ENCODE measurements at places on chromosomes 11 and 22.

DNA sequence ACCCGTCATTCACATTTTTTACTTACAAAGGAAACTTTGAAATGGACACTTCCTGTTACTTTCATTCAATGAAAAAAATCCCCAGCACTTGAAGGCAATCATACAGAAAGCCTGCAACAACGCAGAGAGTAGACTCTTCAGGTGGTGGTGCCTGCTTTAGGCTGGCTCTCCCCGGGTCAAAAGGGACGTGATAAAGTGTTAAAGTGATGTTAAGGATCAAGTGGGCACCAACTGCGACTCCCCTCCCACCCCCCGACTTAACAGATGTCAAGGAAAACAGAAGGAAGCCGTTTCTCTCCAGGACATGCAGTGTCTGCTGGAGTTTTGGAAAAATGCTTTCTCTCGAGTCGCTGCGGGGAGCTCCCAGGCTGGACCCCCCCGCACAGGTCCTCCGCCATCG is 414 bp upstream of the PNPLA3 start:
- DNase-seq: no peak

DNA sequence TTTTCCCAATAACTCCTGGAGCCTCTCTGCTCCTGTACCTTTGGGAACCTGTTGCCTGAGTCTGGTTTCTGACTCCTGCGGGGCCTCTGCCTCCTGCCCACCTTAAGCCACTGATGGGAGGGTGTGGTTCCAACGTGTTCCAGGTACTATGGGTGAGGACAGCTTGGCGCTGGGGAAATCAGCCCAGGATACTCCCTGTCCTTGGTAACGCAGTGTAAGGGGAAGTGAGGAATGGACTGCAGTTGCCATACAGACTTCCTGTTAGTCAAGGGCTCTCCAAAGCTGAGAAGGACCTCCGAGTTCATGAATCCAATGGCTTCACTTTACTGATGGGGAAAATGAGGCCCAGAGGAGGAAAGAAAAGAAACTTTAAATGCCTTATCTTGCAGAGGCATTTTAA is 1.2 kb upstream of the MARK2 start:
- no peak for DNase-seq

DNA sequence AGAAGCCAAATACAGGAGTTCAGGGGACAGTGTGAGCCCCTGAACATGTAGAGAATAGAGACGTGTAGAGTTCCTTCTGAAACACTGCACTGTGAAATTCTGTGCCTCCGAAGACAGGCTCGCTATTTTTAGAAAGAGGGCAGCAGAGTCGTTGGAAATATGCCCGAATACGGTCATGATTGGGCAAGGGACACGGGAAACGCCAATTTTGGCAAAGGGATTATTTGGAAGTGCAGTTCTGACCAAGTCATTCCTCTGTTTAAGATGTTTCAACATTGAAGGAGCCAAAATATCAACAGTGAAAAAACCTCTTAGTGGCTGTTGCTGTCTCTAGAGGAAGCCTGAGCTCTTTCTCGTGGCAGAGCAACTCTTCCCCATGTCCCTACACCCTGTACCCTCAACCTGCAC is 9.5 kb upstream of the CBX6 start:
- DNase-seq: no peak

DNA sequence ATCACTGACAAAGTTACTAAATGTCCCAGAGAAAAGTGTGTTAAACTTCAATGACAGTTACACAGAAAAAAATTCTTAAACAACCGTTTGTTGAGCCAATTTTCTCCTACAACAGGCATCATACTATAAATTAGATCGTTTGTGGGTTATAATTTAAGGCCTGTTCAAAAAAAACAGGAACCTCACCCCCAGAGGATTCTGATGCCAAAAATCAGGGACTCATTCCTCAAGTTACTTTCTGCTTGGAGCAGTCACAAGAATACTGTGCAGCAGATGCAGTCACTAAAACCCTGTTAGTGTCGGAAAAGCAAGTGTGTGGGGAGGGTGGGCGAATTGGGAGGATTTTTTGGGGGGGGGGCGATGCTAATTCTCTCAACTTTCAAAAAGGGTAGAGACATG is 657 bp downstream of the CWC15 start:
- DNase-seq: no peak

- peak; percentile 16 for DNase-seq
These were observed 51.9 kb upstream of the USP47 start for GRCh38 chr11:11789735-11790369.

- peak; percentile 61 for DNase-seq
These were observed 12.9 kb upstream of the SYTL2 start for GRCh38 chr11:85823816-85824215.

DNA sequence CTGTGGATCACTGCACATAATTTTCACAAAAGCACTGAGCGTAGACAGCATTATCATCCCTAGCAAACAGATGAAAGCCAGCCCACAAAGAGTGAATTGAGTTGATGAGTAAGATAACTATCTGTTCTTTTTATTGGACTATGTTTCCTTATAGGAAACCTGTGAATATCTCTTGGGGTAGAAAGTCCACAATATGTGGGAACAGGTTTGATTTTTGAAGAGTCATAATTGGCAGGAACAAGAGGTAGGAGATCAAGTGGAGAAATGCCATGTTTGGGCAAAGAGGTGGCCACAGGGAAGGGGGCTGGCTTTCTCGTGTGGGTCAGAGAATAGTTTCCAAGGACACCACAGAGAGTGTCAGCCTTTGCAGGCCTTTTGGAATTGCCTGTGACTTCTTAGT is 23.9 kb downstream of the OR51E2 start:
- no peak for DNase-seq

DNA sequence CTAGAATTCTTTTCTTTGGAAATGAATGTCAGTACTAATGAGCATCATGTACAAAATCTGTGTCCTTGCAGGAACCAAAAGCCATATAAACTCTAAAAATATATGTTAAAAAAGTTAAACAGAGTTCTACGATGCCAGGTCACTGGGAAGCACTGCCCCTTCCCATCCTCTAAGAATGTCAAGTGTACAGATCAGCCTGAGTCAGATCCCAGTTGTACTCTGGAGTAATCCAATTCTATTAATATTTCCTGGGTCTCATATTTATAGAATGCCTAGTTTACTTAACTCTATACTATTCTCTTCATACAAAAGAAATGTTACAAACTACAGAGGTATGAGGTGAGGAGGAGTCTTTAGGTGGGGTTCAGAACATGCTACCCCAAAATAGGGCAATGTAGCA is 460.1 kb downstream of the DLG2 start:
- no peak for DNase-seq

- DNase-seq: no peak
These were observed 1456.5 kb downstream of the TBC1D22A start for GRCh38 chr22:48218889-48219420.

DNA sequence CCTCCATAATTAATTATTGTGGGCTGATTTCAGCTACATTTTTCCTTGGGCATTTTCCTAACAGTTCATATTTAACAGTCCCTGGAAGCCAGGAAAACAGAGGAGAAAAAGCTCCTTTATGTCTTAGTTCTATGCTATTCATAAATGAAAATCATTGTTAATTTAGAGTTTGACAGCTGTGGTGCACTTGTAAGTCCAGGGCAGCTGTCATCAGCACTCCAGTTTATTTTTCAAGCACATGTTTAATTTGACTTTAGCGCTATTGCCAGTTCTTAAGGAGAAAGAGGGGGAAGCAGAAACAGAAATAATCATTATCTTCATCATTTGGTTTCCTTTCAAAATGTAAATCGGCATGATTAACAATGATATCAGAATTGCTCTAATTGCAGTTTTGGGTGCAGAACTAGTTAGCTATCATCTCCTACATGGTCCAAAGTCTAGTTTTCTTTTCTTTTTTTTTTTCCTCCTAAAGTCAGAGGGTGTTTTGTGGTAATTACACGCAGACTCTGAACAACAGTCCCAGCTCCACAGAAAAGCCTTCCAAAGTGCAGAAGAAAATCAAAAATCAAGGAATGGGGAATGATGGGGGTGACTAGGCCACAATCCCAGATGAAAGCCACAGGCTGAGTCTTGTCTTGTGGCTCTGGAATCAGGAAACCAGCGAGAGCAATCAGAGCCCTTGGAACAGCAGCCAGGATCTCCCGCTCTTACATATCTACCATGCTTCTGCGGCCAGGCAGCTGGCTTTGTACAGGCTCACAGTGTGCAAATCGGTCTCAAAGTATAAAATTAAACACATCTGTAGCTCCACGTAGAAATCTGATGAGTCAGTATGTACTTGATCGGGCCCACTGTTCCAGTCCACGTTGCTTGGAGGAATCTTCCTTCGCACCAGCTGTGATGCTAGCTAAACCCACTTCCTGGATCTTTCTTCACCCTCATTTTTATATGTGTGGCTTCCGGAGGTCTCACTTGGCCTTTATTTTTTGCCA is 91.9 kb downstream of the SPON1 start:
- DNase-seq: no peak

GRCh38 chr11:78562398-78562797 is 12.3 kb downstream of the NARS2 start:
- DNase-seq: no peak

DNA sequence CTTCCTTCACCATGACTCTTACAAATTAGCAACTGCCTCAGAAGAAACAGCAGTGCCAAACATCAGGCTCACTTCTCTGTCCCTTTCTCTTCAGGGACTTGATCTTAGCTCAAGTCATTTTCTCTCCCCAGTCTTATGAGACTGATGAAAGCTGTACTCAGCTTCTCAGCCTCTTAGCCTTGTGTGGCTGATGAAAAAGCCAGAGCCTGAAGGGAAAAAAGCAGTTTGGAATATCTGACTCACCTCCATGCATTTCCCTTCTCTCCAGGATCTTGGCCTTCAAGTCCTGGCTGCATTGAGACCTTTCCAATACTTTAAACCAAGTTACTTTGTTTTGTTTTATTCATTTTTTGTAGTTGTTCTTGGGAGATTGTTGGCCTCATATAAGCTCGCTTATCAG is 195.9 kb downstream of the SPON1 start:
- no peak for DNase-seq

DNA sequence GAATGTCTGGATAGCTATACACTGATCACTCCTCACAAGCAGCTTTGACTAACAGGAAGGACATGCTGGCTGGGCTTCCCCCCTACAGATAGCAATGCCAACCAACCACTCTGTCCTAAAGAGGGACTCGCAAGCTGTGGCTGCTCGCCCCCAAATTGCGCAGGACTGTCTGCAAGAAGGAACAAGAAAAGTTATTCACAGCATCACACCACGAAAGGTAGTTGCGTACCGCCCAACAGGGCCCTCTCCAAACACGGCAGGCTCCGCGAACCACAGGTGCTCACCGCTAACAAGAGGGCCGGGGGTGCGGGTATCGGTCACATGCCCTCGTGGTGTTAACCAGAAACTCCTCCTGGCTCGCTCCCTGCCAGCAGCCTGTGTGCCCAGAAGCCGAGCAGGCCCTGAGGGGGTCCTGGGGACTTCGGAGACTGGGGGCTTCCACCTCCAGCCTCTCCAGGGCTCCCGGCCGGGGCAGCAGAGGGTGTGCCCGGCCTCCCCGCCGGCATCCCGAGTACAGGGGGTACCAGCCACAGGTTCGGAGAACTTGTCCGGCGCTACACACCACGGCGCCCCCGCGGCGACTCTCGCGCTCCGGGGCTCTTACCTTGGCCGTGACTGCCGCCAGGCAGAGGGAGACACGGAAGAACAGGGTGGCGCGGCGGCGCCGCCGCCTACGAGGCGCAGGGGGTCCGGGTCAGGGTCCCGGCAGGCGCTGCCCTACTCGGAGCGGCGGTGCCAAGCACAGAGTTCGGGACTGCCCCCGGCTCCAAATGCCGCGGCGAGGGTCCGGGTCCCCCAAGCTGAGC is 682 bp downstream of the LARGE1 start:
- DNase-seq: no peak

GRCh38 chr11:126354631-126355323 is 709 bp upstream of the ST3GAL4 start:
- no peak for DNase-seq

- no peak for DNase-seq
These were observed 94.6 kb upstream of the OR9G4 start for GRCh38 chr11:56842814-56843794.

- DNase-seq: no peak
These were observed 91.5 kb upstream of the PRDM11 start for GRCh38 chr11:45054956-45055355.

GRCh38 chr11:72102631-72102945 is 509 bp downstream of the LAMTOR1 start:
- no peak for DNase-seq

GRCh38 chr22:18095101-18095805 is 15.4 kb upstream of the TUBA8 start:
- DNase-seq: no peak
